ENCODE measurements at places on chromosomes 11 and 22. TPM values are rescaled to one million over a fixed set of nuclear protein-coding genes. Genes with fewer than 3 reads are reported as not detected.

The IGLL5 gene
- polyA plus RNA-seq, result not detected

The BARX2 gene
- 0.41 TPM for polyA plus RNA-seq

The SLC17A6 gene
- polyA plus RNA-seq, result not detected

The SPA17 gene
- polyA plus RNA-seq, result 24.0 TPM

The KMT5B gene
- 77.9 TPM for polyA plus RNA-seq

The OR52E8 gene
- not detected for polyA plus RNA-seq

The OR8G1 gene
- polyA plus RNA-seq, result not detected

The PRRG4 gene
- polyA plus RNA-seq, result 7.4 TPM

The ASRGL1 gene
- polyA plus RNA-seq, result 56.8 TPM

The OR52I1 gene
- not detected for polyA plus RNA-seq

The SLC22A25 gene
- not detected for polyA plus RNA-seq

The SPDYC gene
- 0.16 TPM for polyA plus RNA-seq

The AMPD3 gene
- 5.9 TPM for polyA plus RNA-seq

The CRYBB2 gene
- 0.41 TPM for polyA plus RNA-seq

The RCN1 gene
- 202 TPM for polyA plus RNA-seq

The AQP11 gene
- 5.3 TPM for polyA plus RNA-seq

The DMC1 gene
- polyA plus RNA-seq, result 5.2 TPM
